Activated T-cell treated with anti-CD3 and anti-CD28 coated beads, Interleukin-2, amount 50 U/mL, for 72 hours (primary cell): ENCODE measurements at places on chromosomes 16 and 17. TPM values are rescaled to one million over a fixed set of nuclear protein-coding genes. Genes with fewer than 3 reads are reported as not detected.

The SPG7 gene
- total RNA-seq: 67.4 TPM

GRCh38 chr17:50928646-50929045 is 62.5 kb upstream of the TOB1 start:
- DNase-seq: no peak

The HLF gene
- 23.9 TPM for total RNA-seq

- DNase-seq: no peak
Measured at GRCh38 chr17:44589316-44590071, 32.2 kb downstream of the FZD2 start.

DNA sequence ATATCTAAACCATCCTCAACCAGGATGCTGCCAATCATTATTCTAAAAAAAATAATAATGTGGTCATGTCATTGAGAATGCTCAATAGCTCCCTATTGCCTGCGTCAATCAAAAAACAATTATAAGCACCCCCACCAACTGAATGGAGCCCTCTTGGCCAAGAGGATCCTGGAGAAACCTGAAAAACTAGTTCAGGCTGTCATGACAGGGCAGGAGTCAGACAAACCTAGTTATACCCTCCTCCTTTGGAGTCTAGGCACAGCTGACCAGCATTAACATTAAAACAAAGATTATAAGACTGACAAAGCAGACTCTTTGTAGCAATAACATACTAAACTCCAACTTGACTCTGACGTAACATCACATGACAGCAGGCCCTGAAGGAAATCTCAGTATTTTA is 119.2 kb upstream of the CCL2 start:
- no peak for DNase-seq

The TOX3 gene
- total RNA-seq: not detected

DNA sequence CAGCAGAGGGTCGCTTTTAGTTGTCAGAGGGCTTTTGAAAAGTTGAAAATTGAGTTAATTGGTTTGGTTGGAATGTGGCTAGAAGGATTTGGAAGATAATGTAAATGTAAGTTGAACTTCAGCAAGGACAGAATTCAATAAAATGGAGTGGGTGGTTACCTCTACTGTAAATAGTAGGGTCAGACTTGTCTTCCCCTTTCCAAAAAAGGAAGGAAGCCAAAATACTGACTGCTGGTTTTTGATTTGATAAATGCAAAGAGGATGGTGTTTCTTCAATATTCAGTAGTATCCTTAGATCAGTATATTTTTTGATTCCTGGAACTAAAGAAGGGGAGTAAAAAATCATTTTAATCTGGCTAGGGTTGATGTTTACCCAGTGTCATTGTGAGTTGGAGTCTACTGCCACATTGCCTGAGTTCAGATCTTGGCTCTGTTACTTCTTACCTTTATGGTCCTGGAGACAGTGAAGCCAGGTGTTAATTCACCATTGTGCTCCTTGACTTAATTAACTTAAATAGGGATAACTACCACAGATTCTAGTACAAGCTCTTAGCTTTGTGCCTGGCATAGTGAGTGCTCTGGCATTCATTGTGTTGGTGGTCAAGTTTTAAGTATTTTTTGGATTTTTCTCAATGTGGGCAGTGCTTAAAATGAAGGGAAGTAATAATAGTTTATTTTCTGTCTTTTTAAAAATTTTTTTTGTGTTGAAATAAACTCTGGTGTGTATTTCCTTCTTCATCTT is 4.4 kb downstream of the HAPSTR1 start:
- no peak for DNase-seq
